Hair follicular keratinocyte (primary cell): ENCODE measurements at places on chromosomes 3 and 15. TPM values are rescaled to one million over a fixed set of nuclear protein-coding genes. Genes with fewer than 3 reads are reported as not detected.

Gene CCR4
- total RNA-seq = not detected in 2 replicates

Gene GOLGA6D
- total RNA-seq = not detected in 2 replicates

Gene SLC38A3
- total RNA-seq = not detected in 2 replicates

Gene ATP10A
- total RNA-seq = not detected in 2 replicates
